A172 (cell line): ENCODE measurements at places on chromosomes 3 and 15. TPM values are rescaled to one million over a fixed set of nuclear protein-coding genes. Genes with fewer than 3 reads are reported as not detected.

FSTL1 gene
- total RNA-seq = 812 and 991 TPM in 2 replicates

CRYBG3 gene
- 9.2 and 11.7 TPM in 2 replicates for total RNA-seq

HOMER2 gene
- total RNA-seq = 26.7 and 34.1 TPM in 2 replicates

SLC22A14 gene
- not detected in 2 replicates for total RNA-seq

FAM81A gene
- total RNA-seq = 0.78 and 1.3 TPM in 2 replicates

GRCh38 chr3:175193815-175194518 lies 334.8 kb downstream of the NAALADL2 start:
- DNase-seq = peak; percentile 48

DNA sequence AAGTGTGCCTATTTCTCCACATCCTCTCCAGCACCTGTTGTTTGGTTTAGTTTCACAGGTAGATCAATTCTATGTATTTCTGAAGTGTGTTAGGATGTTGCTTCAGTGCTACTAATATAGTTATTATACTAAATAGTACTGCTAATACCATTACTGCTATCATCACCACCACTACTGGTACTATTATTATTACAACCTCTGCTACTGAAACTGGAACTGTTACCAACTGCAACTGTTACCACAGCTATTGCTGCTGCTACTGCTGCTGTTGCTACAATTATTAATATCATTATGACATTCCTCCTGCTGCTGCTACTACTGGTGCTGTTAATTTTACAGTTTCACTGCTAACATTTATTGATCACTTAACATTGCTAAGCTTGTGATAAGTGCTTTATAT lies 8.3 kb upstream of the LMOD3 start:
- DNase-seq = no peak

GRCh38 chr3:125057186-125057850 lies 1.5 kb upstream of the HEG1 start:
- peak; percentile 93 for DNase-seq

GRCh38 chr3:125126323-125126722 lies 70.5 kb upstream of the HEG1 start:
- peak; percentile 63 for DNase-seq

- no peak for DNase-seq
Measured at GRCh38 chr15:66951531-66952320, 113.7 kb upstream of the SMAD3 start.

DNA sequence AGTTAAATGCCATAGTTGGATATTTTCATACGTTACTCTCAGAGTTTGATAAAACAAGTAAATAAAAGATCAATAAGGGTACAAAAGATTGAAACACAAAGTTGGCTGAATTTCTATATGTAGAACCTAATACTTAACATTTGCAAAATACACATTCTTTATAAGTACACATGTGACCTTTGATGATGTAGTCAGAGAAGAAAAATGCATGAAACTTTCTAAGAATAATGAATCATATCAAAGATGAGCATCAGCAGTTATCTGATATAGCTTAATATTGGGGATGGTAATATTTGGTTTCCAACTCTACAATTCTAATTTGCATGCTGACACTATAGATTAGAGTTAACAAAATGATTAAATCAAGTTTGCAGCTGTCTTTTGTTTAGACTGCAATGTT lies 188.0 kb upstream of the TGFBR2 start:
- no peak for DNase-seq

- no peak for DNase-seq
Measured at GRCh38 chr3:134077649-134078161, 48.0 kb upstream of the SLCO2A1 start.

DNA sequence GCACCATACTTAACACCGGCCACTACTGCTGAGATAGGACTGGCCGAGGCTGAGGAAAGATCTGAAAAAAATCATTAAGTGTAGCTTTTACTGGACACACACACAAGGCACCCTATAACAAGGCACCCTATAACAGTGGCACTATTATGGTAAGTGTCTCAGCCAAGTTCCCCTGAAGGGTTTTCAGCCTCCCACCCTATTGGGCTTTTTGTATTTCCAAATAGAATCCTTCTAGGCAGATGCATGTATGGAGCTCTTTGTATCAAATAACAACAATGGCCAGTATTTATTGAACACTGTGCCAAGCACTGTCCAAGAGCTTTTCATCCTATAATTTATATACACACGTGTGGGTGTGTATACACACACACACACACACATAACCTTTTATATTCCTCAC lies 6.7 kb upstream of the DNAJA4 start:
- no peak for DNase-seq
